ENCODE measurements at places on chromosomes 4 and X.

DNA sequence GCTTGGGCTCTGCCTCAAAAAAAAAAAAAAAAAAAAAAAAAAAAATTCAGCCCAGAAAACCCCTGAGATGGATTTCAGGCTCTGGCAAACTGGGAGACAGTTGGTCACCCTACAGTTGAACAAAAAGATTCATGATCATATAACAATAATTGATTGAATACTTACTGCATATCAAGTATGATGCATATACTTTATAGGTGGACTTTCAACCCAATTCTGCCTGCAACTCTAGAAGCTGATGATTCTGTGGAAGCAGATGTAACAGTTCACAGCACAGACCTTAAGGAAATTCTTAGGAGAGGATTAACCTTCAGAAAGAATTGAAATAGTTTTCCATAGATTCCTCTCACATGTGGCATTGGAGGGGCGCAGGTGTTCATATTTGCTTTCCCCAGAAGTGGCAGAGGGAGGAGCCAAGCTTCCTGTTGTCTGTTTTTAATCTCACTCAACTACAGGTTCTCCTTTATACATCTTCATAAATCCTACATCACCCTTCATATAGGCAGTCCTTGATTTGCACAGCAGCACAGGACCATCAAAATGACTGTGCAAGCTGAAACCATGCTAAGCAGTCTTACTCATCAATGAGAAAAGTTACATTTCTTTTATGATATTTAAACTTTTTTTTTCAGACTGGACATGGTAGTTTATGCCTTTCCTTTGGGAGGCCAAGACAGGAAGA is 149.4 kb upstream of the KLF3 start:
- no peak for DNase-seq

GRCh38 chr4:3077796-3078195 is 3.3 kb downstream of the HTT start:
- no peak for DNase-seq

GRCh38 chr4:166277401-166277800 is 404.4 kb downstream of the TLL1 start:
- no peak for DNase-seq

- no peak for DNase-seq
These were observed 71.9 kb downstream of the RBM47 start for GRCh38 chr4:40557736-40558135.

GRCh38 chrX:68877606-68878005 is 48.8 kb downstream of the EFNB1 start:
- no peak for DNase-seq

Data from retinal pigment epithelial cell (primary cell).